ENCODE measurements at places on chromosomes 12 and 14.

GRCh38 chr14:100488057-100488456 lies 99.2 kb downstream of the BEGAIN start:
- no peak for DNase-seq

DNA sequence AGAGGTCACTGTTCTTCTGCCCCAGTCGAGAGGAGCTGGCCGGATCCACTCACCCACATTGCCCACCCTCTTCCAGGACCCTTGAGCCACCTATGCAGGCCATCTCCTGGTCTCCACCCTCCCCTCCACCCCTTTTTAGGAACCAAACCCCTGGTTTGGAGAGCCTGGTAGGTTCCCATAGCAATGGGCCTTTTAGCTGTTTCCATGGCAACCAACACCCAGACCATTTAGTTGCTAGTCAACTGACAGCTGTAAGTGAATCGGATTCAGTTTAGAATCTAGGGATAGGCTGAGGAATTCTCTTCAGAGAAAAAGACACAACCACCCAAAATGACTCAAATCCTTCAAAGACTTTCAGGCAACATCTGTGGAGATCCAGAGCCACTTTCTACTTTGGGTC lies 16.5 kb downstream of the NPC2 start:
- DNase-seq = no peak

GRCh38 chr14:104700747-104701217 lies 11.4 kb downstream of the INF2 start:
- DNase-seq = no peak

DNA sequence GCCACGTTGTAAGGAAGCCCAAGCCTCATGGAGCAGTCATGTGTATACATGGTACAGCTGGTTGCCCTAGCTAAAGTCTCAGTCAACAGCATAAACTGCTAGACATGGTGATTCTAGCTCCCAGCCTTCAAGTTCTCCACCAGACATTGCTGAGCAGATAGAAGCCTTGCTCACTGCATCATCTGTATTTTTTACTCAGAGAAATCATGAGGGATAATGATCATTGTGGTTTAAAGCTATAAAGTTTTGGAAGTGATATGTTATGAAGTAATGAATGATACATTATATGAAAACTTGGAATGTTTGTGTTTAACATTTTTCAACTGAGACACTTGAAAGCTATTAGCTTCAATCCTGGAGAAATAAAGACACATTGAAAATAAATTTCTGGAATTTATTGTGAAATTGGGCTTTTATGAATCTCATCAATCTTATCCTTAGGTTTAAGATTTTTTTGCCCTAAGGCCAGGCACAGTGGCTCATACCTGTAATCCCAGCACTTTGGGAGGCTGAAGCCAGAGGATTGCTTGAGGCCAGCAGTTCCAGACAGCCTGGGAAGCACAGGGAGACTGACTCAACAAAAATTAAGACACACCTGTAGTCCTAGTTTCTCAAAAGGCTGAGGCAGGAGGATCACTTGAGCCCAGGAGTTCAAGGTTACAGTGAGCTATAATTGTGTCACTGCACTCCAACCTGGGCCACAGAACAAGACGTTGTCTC lies 5.6 kb upstream of the NFATC4 start:
- DNase-seq = no peak

DNA sequence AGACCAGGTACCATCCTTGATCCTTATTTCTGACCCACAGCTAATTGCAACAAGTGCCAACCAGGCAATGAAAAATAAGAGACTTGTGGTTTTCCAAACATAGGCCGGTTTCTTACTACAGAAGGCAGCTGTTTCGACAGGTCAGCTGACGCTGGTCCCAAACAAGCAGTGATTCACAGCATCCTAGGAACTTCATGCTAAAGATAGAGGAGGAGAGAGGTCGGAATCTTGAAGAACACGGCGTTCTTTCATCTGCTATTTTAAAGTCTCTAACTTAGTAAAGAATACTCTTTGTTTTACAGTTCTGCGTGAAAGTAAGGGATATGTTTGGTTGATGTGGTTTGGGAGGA lies 28.1 kb upstream of the ADGRD1 start:
- no peak for DNase-seq

GRCh38 chr12:101328917-101329316 lies 49.0 kb downstream of the UTP20 start:
- DNase-seq = no peak

DNA sequence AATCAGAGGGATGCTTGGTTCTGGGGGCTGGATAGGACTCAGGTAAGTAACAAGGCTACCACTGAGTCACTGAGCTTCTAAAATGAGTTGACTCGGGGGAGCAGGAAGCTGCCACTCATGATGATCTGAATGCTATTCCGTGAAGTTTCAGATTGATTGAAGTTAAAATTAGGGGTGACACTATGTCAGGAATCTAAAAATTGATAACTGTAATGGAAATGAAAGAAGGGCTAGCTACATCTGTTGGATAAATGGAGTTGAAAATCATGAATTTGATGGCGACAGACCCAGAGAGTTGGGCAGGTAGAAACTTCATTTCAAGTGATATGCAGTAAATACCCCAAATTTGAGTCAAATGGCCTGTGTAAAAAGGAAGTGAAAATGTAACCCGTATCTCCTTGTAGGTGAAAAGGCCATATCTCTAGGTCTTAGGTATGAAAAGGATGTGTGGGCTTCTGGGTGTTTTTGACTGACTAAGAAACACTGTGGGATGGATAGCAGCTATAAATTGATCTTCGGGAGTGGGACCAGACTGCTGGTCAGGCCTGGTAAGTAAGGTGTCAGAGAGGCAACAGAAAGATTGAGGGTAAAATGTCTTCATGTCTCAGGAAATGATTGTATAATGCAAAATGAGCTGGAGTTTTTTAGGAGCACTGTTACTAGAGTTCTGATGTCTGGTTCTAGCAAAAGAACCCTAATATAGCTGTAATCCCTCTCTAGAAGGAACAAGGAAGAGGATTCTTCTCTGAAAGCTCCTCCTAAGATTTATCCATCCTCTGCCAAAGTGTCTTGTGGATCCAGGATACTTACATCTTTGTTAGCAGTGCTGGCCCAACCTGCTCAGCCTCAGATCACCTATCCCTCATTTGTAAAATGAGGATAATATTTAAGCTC lies 57.3 kb downstream of the DAD1 start:
- no peak for DNase-seq

DNA sequence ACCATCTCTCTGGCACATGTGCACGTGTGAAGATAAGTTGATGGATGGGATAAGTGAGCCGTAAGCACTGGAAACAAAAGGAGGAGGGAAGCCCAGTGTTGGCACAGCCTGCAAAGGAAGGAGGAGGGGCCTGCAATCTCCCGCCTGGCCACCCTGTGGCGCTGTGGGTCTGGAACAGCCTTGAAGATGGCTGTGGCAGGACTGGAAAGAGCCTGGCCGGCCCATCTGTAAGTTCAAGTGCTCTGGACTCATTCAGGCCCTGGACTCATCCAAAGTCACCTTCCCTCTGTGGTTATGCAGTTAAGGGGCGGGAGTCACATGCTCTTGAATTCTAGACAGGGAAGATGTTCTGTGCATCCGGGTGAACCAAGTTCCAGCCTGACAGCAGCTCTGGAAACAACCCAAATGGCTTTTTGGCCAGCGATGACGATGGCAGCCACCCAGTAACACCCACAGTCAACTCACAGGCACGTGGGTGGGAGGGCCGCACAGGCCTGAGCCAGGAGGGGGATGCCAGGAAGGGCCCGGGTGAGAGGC lies 50.4 kb downstream of the CHGA start:
- DNase-seq = peak; percentile 52

- no peak for DNase-seq
These were observed 260.8 kb upstream of the G2E3 start for GRCh38 chr14:30297876-30298795.

GRCh38 chr12:49887536-49888401 lies 15.9 kb downstream of the FAIM2 start:
- no peak for DNase-seq

- no peak for DNase-seq
These were observed 8.6 kb downstream of the NR4A1 start for GRCh38 chr12:52059582-52060497.

- DNase-seq = no peak
These were observed 406.3 kb upstream of the DCN start for GRCh38 chr12:91588874-91589454.

GRCh38 chr14:104126753-104127152 lies 11.6 kb upstream of the KIF26A start:
- DNase-seq = no peak

GRCh38 chr14:49982501-49982951 lies 89.6 kb downstream of the ARF6 start:
- DNase-seq = no peak

GRCh38 chr12:55058776-55059175 lies 39.0 kb downstream of the NEUROD4 start:
- no peak for DNase-seq

- no peak for DNase-seq
These were observed 3.6 kb downstream of the DDIT3 start for GRCh38 chr12:57516617-57517153.

GRCh38 chr12:14249368-14249767 lies 116.1 kb upstream of the ATF7IP start:
- no peak for DNase-seq

DNA sequence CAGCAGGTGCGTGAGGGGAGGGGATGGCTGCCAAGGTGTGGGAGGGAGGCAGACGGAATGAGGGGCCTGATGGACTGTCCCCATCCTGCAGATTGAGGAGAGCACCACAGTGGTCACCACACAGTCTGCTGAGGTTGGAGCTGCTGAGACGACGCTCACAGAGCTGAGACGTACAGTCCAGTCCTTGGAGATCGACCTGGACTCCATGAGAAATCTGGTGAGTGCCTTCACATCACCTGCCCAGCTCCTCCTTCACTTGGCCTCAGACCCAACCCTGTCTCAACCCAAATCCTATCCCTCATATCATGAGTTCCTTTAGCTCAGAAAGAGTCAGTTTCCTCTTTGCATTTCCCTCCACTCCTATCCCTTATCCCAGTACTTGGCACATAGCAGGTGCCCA lies 2.7 kb downstream of the KRT18 start:
- DNase-seq = no peak

DNA sequence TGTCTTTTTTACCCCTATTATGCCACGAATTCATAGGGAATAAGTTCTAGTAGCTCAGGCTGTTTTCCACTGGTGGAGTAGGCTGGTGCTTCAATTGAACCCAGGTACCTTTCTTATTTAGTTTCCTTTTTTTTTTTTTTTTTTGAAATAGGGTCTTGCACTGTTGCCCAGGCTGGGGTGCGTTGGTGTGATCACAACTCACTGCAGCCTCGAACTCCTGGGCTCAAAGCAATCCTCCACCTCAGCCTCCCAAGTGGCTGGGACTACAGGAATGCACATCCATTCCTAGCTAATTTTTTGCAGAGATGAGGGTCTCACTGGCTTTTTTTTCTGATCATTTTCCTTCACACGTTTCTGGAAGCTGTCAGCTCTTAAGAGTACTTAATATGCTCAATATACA lies 2.7 kb downstream of the CREBL2 start:
- DNase-seq = no peak

DNA sequence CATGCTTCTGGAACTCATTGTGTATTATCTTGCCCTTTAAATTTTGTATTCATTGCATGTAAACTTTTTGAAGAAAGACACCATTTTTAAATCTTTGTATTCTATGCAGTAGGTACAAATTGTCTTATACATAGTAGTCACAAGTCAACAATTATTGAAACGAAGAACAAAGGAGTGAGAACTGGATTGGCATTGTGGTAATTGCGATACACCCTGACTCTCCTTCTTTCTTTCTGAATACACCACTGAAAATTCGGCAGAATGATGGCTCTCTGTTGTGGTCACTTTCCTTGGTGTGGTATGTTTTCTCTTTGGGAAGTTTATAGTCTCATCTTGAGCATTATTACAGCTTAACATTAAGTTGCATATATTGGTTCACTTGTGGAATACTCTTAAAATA lies 34.1 kb downstream of the SLC16A7 start:
- DNase-seq = no peak

DNA sequence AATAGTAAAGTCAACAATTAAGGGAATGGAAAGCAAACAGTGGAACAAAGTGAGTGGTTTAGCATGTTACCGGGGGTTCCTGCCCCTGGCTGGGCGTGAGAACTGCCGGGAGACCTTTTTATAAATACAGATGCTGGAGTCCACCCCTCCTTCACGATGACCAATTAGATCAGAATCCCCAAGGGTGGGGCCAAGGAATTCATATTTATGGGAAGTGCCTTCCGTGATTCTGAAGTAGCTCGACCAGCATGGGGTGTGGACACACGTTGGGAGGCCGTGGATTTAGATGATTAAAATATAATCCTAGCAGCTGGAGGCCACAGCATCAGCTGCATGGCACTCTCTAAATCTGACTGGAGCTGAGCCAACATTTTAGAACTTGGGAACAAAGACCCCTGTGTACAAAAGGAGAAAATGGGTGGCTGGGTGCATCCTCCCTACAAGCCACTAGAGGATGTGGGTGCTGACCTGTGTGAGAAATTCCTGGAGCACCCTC lies 87.9 kb downstream of the SRRM4 start:
- no peak for DNase-seq

GRCh38 chr14:21990116-21990515 lies 316.5 kb upstream of the OR4E1 start:
- DNase-seq = no peak

DNA sequence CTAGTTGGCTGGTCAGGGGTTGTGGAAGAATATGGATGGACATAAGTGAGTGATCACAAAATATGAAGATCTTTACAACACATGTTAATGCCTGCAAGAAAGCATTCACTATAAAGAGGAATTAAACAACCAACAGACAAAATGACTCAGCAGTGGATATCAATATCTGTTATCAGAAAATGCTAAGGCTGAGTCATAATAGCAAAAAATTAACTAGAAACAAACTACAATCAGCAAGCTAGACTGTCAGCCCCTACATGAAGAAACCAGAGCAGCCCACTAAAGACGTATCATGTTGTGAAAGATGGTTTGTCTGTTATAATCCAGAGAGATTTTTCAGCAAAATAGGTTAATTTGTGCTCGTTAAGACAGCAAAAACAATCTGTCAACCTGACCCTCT lies 472.9 kb downstream of the NELL2 start:
- no peak for DNase-seq

- no peak for DNase-seq
These were observed 61.4 kb upstream of the IFNG-AS1 start for GRCh38 chr12:67927815-67928214.

DNA sequence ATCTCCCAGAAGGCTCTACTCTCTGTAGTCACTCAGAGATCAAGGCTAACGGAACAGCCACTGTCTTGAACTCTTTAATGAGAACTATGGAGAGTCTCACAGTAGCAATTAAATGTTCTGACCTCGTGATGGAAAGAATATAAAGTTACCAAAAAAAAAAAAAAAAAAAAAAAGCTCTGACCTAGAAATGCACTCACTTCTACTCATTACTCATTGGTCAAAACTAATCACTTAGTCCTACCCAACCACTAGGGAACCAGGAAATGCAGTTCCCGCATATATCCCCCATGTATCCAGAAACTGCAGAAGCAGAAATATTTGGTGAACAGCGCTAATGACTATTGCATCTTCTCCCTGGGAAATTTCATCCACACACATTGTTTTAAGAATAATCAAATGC lies 29.5 kb upstream of the C12orf76 start:
- no peak for DNase-seq

GRCh38 chr12:121248622-121249021 lies 38.7 kb downstream of the P2RX4 start:
- DNase-seq = no peak

DNA sequence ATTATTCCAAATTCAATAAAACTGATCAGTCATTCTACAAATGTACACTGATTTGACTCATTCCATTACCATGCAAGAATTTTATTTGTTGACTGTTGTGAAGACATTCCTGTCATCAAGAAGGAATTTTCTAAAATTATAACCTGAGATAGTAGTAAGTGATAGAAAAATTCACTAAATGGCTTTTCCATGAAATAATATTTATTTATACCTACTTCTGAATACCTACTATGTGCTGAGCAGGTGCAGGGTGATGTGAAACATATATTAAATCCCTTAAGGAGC lies 841.7 kb downstream of the NRXN3 start:
- no peak for DNase-seq
